ENCODE measurements at places on chromosomes 2 and 18. TPM values are rescaled to one million over a fixed set of nuclear protein-coding genes. Genes with fewer than 3 reads are reported as not detected.

Gene AGPS
- 38.7 TPM for total RNA-seq

DNA sequence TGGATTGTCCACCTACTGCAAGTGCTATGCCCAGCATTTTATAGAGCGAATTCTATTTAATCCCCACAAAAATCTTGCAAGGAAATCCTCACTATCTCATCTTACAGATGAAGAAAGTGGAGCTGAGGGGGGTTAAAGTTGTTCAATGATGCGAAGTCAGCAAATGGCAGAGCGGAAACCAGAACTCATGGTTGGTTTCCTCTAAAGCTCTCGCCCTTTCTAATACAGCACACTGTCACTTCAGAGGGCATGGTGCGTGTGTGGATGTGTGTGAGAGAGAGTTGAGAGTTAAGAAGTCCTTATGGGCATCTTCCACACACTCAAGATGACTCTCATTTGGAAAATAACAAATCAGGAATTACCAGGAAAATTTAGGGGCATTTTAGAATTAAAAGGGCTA lies 78.4 kb downstream of the TGFA start:
- no peak for DNase-seq

GRCh38 chr2:14524803-14525080 lies 107.8 kb upstream of the LRATD1 start:
- DNase-seq: no peak

Gene MC4R
- total RNA-seq: not detected

GRCh38 chr2:64796926-64797325 lies 143.2 kb upstream of the SERTAD2 start:
- no peak for DNase-seq

Gene RND3
- total RNA-seq: 63.5 TPM

DNA sequence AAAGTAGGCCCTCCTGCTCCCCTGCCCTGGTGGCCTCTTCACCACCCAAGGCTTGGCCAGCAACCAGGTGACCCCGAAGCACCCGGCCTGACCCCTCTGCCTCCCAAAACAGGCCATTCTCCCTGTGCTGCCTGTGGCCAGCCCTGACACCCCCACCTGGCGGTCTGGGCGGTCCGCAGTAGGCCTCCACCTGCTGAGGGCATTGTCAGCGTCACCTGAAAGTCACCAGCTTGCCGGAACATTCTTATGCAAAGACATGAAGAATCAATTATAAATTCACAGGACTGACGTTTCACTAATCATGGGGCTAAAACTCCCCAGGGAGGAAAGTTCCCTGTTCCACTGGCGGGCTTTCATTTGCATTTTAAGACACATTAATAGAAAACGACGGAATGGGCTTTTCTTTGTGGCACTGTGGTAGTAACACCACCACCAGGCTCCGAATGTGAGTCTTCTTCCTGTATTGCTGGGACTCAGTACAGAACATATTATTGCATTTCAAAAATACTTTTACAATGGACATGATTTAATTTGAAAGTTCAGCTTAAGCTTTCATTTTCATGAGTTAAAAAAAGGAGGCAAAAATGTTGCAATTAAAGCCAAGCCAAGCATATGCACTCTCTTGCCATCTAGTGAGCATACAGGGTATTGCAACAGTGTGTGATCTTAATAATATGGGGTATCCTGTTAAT lies 57.4 kb downstream of the ADI1 start:
- DNase-seq: peak; percentile 40

DNA sequence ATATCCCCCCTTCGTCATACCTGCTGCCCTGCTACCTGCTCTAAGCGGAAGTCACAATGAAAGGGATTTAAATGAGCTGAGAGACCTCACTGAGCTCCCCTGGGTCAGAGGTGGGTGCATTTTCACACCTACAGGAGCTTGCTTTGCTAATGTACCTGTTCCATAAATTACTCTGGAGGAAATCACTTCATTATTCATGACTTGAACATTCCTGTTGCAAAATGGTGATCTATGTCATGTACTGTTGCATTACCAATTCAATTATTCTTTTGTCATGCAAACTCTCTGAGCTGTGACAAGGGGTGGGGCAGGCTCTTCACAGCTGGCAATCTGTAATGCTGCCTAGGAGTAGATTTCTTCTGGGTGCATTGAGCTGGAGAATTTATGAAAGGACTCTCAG lies 761.3 kb downstream of the TSN start:
- no peak for DNase-seq

DNA sequence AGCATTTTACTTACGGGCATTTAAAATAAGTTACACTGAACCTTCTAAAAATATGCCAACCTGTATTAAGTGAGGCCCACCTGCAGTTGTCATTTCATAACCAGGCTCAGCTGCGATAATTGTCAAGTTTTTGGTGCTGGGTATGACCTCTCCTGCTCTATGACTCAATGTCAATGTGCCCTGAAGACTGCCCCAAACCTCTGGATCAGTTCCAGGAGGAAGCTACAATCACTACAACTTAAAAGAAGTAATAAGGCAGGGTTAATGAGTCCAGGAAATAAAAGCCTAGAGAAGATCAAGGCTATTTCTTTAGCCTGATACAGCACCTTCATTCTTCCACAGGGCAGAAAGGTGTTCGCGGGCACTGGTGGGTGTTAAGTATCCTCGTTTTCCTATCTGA lies 22.9 kb downstream of the POLR1A start:
- DNase-seq: no peak

DNA sequence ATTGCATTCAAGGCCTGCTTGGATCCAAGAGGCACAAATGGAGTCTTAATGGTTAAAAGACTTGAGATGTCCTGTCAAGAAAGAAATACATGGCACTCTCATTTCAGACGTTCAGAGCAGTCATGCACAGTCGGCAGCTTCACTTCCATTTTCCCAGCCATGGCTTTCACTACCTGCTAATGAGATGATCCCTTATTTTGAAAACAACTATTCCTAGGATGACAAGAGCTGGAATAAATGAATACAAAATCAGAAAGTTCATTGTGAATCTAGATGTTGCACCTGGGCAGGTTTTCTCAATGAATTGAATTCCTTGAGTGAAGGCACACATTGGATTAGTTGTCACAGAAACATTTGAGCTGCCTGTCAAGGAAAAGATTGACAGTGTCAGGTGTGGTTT lies 25.7 kb downstream of the ABCG5 start:
- no peak for DNase-seq

DNA sequence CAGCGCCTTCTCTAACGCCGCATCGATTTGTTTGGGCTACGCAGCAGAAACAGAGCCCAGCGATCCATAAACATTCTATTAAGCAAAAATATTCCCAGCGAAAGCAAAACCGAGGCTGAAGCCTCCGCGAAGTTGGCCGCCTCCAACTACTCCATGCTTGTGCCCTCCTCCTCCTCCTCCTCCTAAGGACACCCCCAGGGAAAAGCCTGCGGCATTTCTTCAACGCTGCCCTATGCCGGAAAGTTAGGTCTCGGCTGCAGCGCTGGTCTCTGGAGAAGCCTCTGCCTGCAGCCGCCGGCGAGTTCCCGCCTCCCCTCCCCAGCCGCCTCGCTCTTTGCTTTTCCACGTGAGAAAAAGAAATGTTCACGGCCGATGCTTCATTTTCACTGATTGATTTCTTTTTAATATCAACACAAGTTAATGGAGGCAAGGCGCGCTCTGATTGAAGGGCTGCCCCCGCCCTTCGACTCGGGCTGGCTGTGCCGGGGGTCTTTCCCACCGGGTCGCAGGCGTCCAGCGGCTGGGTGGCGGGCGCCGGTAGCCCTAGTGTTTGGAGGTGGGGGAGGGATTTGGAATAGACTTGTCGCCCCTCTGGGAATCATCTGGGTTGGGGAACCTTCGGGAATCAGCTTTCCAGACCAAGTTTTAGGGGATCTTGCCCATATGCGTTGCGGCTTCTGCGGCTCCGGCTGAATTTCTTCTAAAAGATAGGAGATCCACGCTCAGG lies 3.9 kb downstream of the NRP2 start:
- no peak for DNase-seq

DNA sequence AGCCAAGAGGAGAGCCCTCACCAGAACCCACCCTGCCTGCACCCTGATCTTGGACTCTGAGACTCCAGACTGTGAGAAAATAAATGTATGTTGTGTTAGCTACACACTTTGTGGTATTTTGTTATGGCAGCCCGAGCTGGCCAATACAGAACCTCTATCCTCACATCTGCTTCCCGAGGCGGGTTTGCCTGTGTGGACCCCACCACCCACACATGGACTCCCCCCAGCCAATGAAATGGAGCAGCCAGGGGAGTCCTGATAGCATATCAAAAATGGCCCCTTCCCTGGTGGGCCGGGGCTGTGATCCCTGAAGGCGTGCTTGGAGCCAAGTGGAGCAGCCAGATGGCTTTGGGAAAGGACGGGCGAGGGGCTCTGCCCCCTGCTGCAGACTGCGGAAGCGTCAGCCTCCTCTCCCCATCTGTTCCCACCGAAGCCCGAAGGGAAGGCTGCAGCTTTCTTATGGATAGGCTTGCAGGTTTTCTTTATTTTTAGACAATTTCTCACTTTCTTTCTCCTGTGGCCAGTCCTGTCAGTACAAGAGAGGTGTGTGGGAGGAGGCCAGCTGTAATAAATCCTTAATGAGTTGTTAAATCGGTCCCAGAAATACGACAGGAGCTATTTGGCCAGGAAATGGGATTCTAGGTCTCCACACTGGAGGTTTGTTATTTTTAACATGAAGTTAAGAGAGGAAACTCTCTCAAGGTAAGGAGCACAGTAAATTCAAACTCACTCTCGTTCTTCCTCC lies 34.4 kb downstream of the TEX51 start:
- DNase-seq: peak; percentile 30

Gene UPP2
- not detected for total RNA-seq

DNA sequence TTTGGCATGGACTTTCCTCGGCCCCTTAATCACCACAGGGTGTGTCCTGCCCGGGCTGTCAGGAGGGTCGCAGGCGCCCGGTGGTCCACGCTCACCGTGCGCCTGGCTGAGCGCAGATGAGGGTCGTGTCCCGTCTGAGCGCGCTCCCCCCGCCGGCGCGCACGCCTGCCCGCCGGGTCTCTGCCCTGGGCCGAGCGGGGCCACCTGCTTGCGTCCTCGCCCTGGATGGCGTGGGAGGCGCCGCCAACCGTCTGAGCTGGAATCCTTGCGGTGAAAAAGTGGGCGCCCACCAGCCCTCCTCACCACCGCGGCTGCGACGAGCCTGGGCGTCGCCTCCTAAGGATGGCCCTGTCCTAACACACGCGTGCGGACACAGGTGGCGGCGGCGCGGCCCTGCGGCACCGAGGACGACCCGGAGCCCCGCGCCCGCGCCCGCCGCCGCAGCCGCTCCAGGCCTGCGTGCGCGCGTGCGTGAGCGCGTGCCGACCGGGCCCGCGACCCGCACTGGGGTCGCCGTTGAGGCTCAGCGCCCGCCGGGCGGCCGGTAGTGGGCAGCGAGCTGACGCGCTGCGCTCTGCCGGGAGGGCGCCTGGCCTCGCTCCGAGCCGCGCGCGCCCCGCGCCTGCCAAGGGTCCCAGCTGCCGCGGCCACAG lies 126.6 kb downstream of the ARHGEF4 start:
- DNase-seq: no peak

Gene REG3G
- not detected for total RNA-seq

DNA sequence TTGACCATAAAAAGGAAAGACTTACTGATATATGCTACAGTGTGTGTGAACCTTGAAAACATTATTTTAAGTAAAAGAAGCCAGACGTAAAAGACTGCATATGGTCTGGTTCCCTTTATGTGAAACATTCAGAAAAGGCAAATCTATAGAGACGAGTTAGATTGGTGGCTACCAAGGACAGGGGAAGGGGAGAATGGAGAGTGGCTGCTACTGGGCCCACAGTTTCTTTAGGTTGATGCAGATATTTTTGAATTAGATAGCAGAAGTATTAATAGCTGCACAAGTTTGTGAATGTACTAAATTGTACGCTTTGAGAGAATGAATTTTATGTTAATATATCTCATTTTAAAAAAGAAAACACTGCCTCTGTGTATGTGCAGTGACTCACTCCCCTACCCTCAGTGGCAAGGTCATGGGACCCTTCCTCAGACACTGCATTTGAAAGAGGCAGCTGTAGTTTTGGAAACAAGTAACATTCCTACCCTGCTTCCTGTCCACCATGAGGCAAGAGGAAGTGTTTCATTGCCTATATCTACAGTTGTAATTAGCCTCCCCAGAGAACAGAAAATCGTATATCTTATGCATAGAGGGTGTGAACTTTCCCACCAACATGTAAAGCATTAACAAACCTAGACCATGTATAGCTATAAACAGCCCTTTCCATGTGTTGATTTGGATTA lies 29.8 kb upstream of the ARMC9 start:
- DNase-seq: no peak

DNA sequence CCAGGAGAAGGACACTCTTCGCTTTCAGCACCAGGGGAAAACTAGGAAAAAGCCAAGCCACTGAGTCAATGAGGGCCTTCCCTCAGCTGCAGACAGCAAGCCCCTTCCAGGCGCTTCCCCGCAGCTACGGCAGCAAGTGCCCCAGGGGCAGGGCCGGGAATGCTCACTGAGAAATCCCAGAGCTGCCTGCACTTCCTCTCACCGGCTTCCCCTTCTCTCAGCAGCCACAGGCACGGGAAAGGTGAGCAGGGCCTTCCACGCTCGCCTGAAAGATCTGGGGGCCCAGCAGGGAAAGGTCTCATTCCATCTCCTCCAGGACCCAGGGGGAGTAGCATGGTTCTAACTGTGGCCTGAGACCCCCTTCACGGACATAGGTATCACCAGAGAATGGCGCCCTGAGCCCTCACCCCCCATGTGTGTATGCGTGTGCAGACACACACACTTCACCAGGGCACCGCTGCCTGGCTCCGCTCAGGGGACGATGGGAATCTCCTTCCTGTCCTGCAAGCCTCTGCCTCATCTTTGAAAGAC lies 29.6 kb upstream of the FOSL2 start:
- no peak for DNase-seq

- no peak for DNase-seq
These were observed 443.4 kb upstream of the LINC00305 start for GRCh38 chr18:64592246-64592645.

- DNase-seq: no peak
These were observed 92.3 kb upstream of the CAPN13 start for GRCh38 chr2:30899516-30900054.

DNA sequence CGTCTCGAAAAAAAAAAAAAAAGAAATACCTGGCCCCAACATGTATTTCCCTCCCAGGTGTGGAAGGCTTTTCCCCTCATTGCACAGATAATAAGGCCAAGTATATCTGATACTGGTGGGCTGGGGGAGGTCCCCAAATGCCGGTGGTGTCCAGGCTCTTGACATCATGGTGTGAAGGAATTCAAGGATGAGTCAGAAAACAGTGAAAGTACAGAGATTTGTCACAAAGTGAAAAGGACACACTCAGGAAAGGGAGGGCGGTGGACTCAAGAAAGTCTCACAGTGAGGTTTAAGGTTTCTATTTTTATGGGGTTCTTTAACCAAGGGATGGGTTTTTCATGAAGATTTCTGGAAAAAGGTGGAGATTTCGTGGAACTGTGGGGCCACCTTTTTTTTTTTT lies 37.8 kb upstream of the FZD5 start:
- DNase-seq: no peak

GRCh38 chr2:104433657-104434056 lies 420.3 kb upstream of the POU3F3 start:
- no peak for DNase-seq

Gene PIEZO2
- 3.9 TPM for total RNA-seq

Measured in ureter (tissue), 1 donor.